Activated T-helper 1 cell treated with anti-CD3 and anti-CD28 coated beads, Interleukin-12 subunit alpha, Interleukin-12 subunit beta, Interleukin-2, Interleukin-4 antibody, amounts not matched to agents 30 ng/mL and 10 ng/mL and 1 ng/mL, durations not matched to agents 14 hours and 24 hours and 36 hours (primary cell): ENCODE measurements at places on chromosomes 6 and 20. TPM values are rescaled to one million over a fixed set of nuclear protein-coding genes. Genes with fewer than 3 reads are reported as not detected.

The TNFRSF6B gene
- not detected in 2 replicates for total RNA-seq

The STX11 gene
- total RNA-seq, result 24.2 and 24.7 TPM in 2 replicates

The PAX1 gene
- not detected in 2 replicates for total RNA-seq

The RCAN2 gene
- 0.44 and 0.59 TPM in 2 replicates for total RNA-seq

The CD40 gene
- 2.0 TPM in 2 replicates for total RNA-seq
